AG09309 (cell line): ENCODE measurements at places on chromosomes 6 and 20.
A peak's percentile ranks its signal among the peaks of the same experiment; 100 is the strongest.

DNA sequence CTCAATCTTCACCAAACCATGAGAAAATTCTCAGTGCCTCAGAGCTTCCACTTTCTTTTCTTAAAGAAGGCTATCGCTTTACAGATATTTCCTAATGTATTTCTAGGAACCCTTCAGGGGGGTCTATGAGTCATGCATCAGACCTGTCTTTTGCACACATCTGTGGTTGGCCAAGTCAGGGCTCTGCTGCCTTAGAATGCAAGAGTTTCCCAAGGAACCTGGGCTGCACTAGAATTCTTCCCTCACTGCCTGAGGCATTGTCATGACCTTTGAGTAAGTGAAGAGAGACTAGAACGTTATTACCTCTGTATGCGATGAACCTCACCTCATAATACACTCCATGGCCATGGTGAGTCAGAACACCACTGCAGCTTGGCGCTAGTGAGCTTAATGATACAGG is 365.0 kb upstream of the ID4 start:
- DNase-seq = peak; percentile 96

DNA sequence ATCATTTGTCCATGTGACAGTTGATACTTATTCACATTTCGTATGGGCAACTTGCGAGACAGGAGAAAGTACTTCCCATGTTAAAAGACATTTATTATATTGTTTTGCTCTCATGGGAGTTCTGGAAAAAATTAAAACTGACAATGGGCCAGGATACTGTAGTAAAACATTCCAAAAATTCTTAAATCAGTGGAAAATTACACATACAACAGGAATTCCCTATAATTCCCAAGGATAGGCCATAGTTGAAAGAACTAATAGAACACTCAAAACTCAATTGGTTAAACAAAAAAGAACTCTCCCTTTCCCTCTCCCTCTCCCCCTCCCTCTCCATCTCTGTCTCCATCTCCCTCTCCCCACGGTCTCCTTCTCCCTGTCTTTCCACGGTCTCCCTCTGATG is 19.4 kb upstream of the EIF2S2 start:
- no peak for DNase-seq

- DNase-seq = no peak
Measured at GRCh38 chr6:170019818-170020583, 268.6 kb downstream of the ERMARD start.

DNA sequence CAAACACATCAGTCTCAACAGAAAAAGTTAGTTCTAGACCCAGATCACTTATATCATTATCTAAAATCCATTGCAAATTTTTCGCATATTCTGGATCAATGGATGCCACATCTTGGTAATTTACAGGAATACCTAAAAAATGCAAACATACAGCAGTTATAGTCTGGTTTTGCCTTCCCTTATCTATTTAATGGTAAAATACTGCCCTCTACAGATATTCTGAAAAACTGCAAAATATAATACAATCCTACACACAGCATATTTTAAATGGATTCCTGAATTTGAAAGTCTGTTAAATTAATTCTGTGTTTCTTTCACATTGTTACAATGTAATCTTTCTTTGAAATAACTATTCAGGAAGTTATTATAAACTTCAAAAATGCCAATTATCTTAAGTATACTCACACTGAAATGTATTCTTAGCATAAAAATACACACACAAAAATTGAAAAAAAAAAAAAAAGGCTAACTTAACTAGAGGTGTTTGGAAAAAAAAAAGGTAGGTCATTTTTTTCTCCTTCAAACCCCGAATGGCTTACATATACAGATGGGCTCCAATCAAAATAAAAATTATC is 88.4 kb downstream of the HACE1 start:
- no peak for DNase-seq

DNA sequence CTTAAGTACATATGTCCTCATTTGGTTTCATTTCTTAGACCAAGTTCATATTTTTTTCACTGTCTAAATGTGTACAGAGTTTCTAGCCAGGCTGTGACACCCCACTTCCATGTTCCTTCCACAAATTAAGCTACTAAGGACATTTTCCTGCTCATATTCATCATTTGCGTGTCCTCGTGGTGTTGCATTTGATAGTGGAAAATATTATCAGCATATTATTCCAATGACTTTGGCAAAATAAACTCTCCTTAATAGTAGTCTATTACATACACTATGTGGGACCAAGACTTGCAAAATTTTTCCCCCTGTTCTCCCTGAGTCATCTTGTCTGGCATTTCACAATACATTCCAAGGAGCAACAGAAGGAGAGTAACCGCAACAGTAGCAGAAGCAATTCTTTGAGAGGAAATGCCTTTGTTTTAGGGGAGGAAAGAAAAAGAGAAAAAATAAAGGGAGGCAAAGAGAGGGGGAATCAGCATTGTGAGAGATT is 599.2 kb downstream of the COL12A1 start:
- DNase-seq = peak; percentile 93

DNA sequence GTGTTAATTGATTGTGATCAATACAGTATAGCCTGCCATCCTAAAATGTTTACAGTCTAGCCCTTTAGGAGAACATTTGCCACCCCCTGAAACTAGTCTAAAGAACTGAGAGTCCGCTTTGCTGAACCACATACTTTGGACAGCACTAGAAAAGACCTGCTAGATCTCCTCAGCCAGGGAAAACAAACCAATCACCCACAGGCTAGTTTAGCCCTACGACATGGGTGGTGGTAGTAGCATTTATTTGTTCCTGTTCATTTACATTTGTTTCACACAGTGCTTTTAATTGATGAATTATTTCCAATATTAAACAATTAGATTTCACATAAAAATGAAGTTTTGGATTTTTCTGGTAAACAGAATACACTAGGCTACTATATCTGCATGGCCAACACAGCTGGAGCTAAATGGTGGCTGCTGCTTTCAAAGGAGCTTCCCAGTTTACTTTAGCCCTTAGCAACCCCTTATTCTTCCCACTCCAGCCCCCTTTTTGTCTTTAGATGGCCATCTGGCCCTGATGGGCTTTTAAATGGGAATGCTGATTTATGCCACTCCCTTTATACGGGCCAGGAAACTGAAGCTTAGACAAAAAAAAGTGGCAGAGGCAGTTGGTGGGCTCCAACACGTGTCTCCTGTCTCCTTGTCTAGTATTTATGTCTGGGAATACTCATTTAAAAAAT is 72.4 kb downstream of the ADGRG6 start:
- no peak for DNase-seq

GRCh38 chr6:38493931-38494547 is 145.7 kb downstream of the BTBD9 start:
- DNase-seq = peak; percentile 47

DNA sequence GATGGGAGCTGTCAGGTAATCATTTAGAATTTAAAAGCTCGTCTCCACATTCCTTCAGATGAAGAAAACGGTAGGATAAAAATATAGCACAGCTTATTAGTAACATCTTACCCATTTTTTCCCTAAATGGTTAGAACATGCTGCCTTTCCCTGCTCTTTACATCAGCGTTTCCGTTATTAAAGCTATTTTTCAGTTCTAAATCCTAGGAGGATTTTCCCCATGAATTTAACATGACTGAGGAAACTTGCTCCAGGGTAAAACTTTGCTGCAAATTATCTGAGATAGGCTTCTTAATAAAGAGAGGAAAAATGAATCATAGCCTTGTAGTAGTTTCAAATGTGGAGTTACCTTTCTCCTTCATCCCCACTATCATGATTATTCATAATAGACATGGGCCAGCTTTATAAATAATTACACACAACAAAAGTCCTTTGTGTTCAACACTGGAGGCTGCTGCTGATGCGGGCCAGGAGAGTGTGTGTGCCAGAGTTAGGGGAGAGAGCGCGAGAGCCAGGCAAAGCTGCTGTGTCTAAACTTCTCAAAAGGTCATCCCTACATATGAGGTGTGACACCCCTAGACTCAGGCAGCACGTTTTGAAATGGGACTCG is 24.4 kb downstream of the MYLIP start:
- DNase-seq = no peak

GRCh38 chr6:16251706-16252105 is 13.3 kb downstream of the GMPR start:
- DNase-seq = no peak
